Peyer's patch (tissue), 4 donors: ENCODE measurements at places on chromosomes 2 and 18. TPM values are rescaled to one million over a fixed set of nuclear protein-coding genes. Genes with fewer than 3 reads are reported as not detected.

SLC16A14 gene
- 0.47 TPM for total RNA-seq

MATN3 gene
- total RNA-seq: not detected

ARL4C gene
- total RNA-seq: 7.0 TPM

RGPD4 gene
- total RNA-seq: not detected

ASPRV1 gene
- 1.6 TPM for total RNA-seq

LRRTM4 gene
- not detected for total RNA-seq

PHLPP1 gene
- 19.8 TPM for total RNA-seq

GRCh38 chr2:9765611-9766531, 77.4 kb upstream of the TAF1B start:
- no peak overlapping the region for H3K4me3 ChIP-seq
- no peaks in the 10 kb centered on the region for H3K4me1 ChIP-seq
- no peaks in the 10 kb centered on the region for H3K27me3 ChIP-seq
- peak overlapping the region; percentile 66 for H3K27ac ChIP-seq
- no peaks in the 10 kb centered on the region for H3K36me3 ChIP-seq
- DNase-seq: no peak

DNA sequence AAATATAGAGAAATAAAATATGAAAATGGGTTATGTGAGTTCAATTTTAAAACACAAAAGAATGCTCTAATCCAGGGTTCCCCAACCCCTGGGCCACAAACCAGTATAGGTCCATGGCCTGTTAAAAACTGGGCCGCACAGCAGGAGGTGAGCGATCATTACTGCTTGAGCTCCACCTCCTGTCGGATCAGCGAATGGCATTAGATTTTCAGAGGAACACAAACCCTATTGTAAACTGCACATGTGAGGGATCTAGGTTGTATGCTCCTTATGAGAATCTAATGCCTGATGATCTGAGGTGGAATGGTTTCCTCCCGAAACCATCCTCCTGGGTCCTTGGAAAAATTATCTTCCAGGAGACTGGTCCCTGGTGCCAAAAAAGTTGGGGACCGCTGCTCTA, 34.7 kb downstream of the TTR start:
- no peaks in the 10 kb centered on the region for H3K36me3 ChIP-seq
- DNase-seq: no peak
- no peaks in the 10 kb centered on the region for H3K4me1 ChIP-seq
- no peak overlapping the region for H3K4me3 ChIP-seq
- no peaks in the 10 kb centered on the region for H3K27me3 ChIP-seq
- no peak overlapping the region for H3K27ac ChIP-seq

- DNase-seq: peak; percentile 44
- no peaks in the 10 kb centered on the region for H3K36me3 ChIP-seq
- no peak overlapping the region for H3K27ac ChIP-seq
- no peak overlapping the region for H3K4me3 ChIP-seq
- no peaks in the 10 kb centered on the region for H3K4me1 ChIP-seq
Measured at GRCh38 chr2:64615192-64615763, 38.4 kb downstream of the SERTAD2 start.

- H3K27me3 ChIP-seq: no peaks in the 10 kb centered on the region
- H3K36me3 ChIP-seq: no peaks in the 10 kb centered on the region
- no peak within 1 kb of the TSS for H3K27ac ChIP-seq
- H3K4me1 ChIP-seq: no peaks in the 10 kb centered on the region
- H3K4me3 ChIP-seq: peak within 1 kb of the TSS; percentile 36
Measured at GRCh38 chr2:29921560-29921915, at the start of gene ALK. ALK (minus strand) TSS chr2:29921586; CDS start chr2:29920659, 927 bp downstream.

GRCh38 chr2:71456617-71457016, 3.3 kb downstream of the DYSF start:
- no peaks in the 10 kb centered on the region for H3K36me3 ChIP-seq
- DNase-seq: no peak
- no peak overlapping the region for H3K4me3 ChIP-seq
- peaks cover 40% of the 10 kb centered on the region for H3K4me1 ChIP-seq
- H3K27ac ChIP-seq: peak overlapping the region; percentile 41

GRCh38 chr2:923832-924601, 26.6 kb upstream of the SNTG2 start:
- H3K27ac ChIP-seq: no peak overlapping the region
- H3K36me3 ChIP-seq: no peaks in the 10 kb centered on the region
- no peaks in the 10 kb centered on the region for H3K27me3 ChIP-seq

GRCh38 chr18:7637269-7637668, 70.2 kb downstream of the PTPRM start:
- H3K27ac ChIP-seq: no peak overlapping the region
- H3K4me1 ChIP-seq: no peaks in the 10 kb centered on the region
- DNase-seq: no peak
- no peaks in the 10 kb centered on the region for H3K27me3 ChIP-seq
- H3K36me3 ChIP-seq: no peaks in the 10 kb centered on the region
- no peak overlapping the region for H3K4me3 ChIP-seq

DNA sequence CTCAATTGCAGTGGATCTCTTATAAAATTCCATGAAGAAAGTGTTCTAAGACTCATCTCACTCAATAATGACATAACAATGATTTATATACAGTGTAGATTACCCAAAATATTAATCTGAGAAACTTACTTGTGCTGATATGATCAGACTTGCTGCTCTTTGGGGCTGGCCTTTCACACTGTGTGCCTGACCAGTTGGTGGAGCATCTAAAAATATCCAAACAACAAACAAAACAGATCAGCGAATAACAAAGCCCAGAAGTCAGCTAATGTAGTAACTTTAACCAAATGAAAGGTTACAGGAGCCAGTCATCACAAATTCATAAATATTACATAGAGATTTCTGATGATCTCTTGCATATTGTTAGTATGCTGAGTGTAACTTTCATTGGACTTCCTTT, 1466.8 kb upstream of the NXPH2 start:
- H3K4me3 ChIP-seq: no peak overlapping the region
- no peaks in the 10 kb centered on the region for H3K4me1 ChIP-seq
- no peak overlapping the region for H3K27ac ChIP-seq
- no peak for DNase-seq

DNA sequence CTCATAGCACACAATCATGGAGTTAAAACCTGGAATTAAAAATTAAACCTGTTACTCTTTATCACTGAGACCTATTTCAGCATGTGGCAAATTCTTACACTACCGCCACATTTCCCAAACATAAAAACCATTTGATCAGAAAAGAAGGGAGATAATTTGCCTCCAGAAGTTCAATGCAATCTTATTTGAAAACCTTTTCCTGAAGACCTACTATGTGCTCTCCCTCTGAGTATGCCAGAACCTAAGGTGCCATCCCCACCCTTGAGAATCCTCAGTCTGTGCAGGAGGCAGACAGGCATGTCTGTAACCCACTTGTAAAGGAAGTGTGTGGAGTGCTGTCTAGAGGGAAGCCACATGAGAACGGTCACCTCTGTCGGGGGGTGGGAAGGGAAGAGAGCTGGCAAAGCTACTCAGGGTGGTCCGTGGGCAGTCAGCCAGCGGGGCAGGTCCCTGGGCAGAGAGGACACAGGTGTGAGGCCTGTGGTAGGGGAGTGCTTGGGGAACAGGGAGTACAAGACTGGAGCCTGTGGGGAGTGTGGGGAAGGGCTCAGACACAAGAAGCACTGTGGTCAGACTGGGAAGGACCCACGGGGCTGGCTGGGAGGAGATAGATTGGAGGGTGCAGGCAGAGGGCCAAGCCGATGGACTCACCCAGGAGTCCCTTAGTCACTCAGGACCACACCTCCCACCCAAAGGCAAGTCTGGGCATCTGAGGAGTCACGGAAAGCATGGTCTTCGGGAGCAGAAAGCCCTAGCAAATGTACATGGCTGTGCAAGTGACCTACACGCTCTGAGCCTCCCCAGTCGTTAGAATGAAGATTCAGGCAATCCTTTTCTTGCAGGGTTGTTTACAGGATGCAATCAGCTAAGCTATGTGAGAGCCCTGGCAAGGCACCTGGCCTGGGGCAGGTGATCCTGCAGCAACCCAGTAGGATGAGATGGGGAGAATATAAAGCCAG, 22.8 kb downstream of the CRACDL start:
- no peak for DNase-seq
- no peak overlapping the region for H3K27ac ChIP-seq
- H3K36me3 ChIP-seq: no peaks in the 10 kb centered on the region
- H3K27me3 ChIP-seq: no peaks in the 10 kb centered on the region
- H3K4me3 ChIP-seq: no peak overlapping the region

- no peaks in the 10 kb centered on the region for H3K27me3 ChIP-seq
- no peak for DNase-seq
- H3K27ac ChIP-seq: no peak overlapping the region
- H3K4me3 ChIP-seq: no peak overlapping the region
- H3K36me3 ChIP-seq: no peaks in the 10 kb centered on the region
Measured at GRCh38 chr2:17166506-17166905, 351.7 kb downstream of the RAD51AP2 start.

DNA sequence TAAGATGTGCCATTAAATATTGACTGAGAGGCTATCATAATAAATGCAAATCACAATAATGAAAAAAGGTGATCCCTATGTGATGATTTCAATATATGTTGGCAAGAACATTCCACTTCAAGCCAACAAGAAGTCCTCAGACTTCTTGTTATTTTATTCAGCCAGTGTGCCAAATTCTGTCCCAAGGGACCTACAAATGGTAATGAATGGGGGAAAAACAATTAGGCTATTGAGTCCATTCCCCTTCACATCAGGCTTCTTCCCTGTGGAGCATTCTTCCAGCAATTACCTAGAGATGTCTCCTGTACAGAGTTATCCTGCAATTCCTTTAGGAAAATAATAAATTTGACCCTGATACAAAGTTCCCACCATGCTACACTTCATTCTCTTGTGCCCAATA, 144.4 kb downstream of the PIEZO2 start:
- H3K27ac ChIP-seq: peak overlapping the region; percentile 58
- H3K27me3 ChIP-seq: no peaks in the 10 kb centered on the region
- no peak overlapping the region for H3K4me3 ChIP-seq
- DNase-seq: no peak
- no peaks in the 10 kb centered on the region for H3K4me1 ChIP-seq

DNA sequence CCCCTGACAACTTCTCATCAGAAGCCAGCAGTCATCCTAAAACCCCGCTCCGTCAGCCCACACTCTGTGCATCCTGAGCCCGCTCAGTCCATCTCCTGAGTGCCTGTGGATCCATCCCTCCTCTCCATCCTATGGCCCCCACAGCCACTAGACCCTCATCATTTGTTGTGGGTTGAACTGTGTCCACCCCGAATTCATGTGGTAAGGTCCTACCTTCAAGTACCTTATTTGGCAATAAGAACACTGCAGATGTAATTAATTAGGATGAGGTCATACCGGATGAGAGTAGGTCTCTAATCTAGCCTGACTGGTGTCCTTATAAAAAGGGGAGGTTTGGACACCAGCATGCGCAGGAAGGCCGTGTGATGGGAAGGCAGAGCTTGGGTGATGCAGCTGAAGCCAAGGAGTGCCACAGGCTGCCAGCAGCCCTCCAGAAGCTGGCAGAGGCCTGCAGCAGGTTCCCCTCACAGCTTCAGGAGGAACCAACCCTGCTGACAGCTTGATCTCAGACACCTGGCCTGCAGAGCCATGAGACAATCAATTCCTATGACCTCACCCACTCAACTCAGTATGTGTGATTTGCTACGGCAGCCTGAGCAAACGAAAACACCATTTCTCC, 192.4 kb downstream of the ZBTB7C start:
- H3K36me3 ChIP-seq: no peaks in the 10 kb centered on the region
- H3K27me3 ChIP-seq: no peaks in the 10 kb centered on the region
- DNase-seq: no peak
- no peaks in the 10 kb centered on the region for H3K4me1 ChIP-seq

- no peak overlapping the region for H3K27ac ChIP-seq
- no peaks in the 10 kb centered on the region for H3K36me3 ChIP-seq
- no peak overlapping the region for H3K4me3 ChIP-seq
- no peak for DNase-seq
Measured at GRCh38 chr2:154280543-154280942, 408.8 kb downstream of the GALNT13 start.

DNA sequence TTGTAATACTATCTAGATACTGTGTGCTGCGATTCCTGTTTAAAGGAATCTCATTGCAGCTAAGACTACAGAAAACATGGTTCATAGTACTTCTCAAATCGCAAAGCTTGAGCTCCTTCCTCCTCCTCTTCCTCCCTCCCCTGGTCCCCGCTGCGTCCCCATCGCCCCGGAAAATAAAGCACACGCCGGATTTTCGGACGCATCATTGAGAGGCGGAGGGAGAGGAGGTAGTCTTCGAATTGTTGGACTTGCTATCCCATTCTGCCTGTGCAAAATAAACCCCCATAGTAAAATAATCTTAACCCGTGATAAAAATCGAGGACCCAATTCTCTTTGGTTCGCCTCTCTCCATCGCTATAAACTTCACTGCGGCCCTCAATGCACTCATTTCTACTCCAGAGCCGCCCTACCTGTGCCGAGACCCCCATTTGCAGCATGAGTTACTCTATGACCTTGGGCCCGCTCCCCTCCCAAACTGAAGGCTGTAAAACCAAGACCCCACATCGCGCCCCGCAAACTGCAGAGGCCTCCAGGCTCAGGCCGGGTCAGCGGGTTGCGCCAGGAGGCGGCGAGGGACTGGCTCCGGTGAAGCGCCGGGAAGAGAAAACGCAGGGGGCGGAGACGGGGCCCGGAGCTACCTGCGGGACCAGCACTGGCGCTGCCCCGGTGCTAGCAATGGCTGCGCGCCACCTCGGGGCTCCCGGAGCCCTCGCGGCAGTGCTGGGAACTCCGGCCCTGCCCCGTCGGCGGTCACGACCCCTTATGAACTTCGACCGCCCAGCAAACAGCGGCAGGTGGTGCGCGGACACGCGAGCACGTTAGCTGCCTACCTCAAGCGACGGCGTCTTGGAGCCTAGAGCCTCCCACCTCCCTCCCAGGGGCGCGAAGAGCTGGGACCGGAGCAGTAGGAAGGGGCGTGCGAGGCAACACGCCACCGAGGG, 649 bp downstream of the ESCO1 start:
- peak overlapping the region; percentile 65 for H3K4me3 ChIP-seq
- H3K36me3 ChIP-seq: no peaks in the 10 kb centered on the region
- H3K27ac ChIP-seq: peak overlapping the region; percentile 95
- peak; percentile 55 for DNase-seq

- DNase-seq: peak; percentile 57
- no peaks in the 10 kb centered on the region for H3K36me3 ChIP-seq
- no peak overlapping the region for H3K27ac ChIP-seq
Measured at GRCh38 chr2:233638836-233639235, 2.6 kb downstream of the UGT1A10 start.

- no peak overlapping the region for H3K4me3 ChIP-seq
- no peaks in the 10 kb centered on the region for H3K4me1 ChIP-seq
- no peaks in the 10 kb centered on the region for H3K27me3 ChIP-seq
- no peak for DNase-seq
- no peaks in the 10 kb centered on the region for H3K36me3 ChIP-seq
- no peak overlapping the region for H3K27ac ChIP-seq
Measured at GRCh38 chr18:79139206-79139605, 70.0 kb downstream of the ATP9B start.

- no peak overlapping the region for H3K27ac ChIP-seq
- H3K4me3 ChIP-seq: no peak overlapping the region
- no peaks in the 10 kb centered on the region for H3K27me3 ChIP-seq
- DNase-seq: no peak
- no peaks in the 10 kb centered on the region for H3K36me3 ChIP-seq
Measured at GRCh38 chr2:189819297-189819704, 35.1 kb downstream of the PMS1 start.

GRCh38 chr2:102154364-102154763, 11.8 kb downstream of the IL1R1 start:
- H3K4me3 ChIP-seq: no peak overlapping the region
- H3K27me3 ChIP-seq: no peaks in the 10 kb centered on the region
- no peak overlapping the region for H3K27ac ChIP-seq
- H3K4me1 ChIP-seq: no peaks in the 10 kb centered on the region
- no peak for DNase-seq
- H3K36me3 ChIP-seq: no peaks in the 10 kb centered on the region

GRCh38 chr2:102667072-102667471, 47.7 kb downstream of the SLC9A2 start:
- H3K4me3 ChIP-seq: no peak overlapping the region
- no peak overlapping the region for H3K27ac ChIP-seq
- H3K36me3 ChIP-seq: no peaks in the 10 kb centered on the region
- DNase-seq: no peak
- no peaks in the 10 kb centered on the region for H3K4me1 ChIP-seq
